Cortex of kidney (tissue), 1 donor: ENCODE measurements at places on chromosomes 2 and 18.

GRCh38 chr18:26579941-26580618 lies 31.7 kb upstream of the KCTD1 start:
- no peak for DNase-seq

DNA sequence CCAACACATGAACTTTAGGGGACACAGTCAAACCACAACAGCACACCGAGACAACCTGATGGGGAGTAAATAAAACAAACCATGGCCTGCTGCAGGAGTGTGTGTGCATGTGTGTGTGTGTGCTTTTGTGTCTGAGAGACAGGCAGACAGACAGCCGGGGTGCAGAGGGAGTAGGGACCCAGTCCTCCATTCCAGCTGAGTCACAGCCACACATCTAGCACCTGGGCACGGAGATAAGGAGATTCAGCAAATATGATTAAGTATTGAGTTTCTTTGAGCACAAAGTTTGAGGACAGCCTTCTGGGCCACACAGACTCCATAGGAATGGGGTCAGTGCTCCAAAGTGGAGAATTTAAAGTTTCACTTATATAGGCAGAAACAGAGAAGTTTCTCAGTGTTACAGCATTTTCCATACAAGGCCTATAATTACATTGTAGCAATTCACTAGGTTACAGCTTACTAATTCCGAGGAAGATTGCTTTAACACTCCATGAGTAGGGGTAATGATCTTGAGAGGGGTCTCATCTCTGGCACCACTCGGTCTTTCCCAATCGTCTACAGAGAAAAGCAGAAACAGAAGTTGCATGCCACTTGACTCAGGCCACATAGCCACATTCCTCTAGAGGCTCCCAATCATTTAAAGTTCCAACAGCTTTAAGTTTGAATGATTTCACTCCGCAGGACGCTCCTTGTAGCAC lies 30.8 kb upstream of the PRLH start:
- DNase-seq = no peak

DNA sequence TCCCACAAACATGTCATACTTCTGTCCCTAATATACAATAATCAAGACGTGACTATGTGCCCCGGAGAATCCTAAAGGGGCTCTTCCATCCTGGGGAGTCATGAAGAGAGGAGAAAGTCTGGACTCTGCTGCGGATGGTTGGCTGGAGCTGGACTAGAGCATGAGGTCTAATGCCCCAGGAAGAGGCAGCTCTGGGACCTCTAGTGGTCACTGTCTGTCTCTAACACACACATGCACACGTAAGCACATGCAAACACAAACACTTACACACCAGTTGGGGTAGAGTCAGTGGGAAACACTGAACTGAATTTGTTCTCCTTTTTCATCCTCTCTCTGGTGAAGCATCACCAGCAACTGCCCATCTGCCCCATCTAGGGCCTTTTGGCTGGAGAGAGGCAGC lies 271.6 kb downstream of the TDRD15 start:
- no peak for DNase-seq

- no peak for DNase-seq
Observed at GRCh38 chr2:16093639-16094529, 153.5 kb downstream of the MYCN start.

- DNase-seq = no peak
Observed at GRCh38 chr18:77899972-77900754, 650.5 kb downstream of the GALR1 start.

DNA sequence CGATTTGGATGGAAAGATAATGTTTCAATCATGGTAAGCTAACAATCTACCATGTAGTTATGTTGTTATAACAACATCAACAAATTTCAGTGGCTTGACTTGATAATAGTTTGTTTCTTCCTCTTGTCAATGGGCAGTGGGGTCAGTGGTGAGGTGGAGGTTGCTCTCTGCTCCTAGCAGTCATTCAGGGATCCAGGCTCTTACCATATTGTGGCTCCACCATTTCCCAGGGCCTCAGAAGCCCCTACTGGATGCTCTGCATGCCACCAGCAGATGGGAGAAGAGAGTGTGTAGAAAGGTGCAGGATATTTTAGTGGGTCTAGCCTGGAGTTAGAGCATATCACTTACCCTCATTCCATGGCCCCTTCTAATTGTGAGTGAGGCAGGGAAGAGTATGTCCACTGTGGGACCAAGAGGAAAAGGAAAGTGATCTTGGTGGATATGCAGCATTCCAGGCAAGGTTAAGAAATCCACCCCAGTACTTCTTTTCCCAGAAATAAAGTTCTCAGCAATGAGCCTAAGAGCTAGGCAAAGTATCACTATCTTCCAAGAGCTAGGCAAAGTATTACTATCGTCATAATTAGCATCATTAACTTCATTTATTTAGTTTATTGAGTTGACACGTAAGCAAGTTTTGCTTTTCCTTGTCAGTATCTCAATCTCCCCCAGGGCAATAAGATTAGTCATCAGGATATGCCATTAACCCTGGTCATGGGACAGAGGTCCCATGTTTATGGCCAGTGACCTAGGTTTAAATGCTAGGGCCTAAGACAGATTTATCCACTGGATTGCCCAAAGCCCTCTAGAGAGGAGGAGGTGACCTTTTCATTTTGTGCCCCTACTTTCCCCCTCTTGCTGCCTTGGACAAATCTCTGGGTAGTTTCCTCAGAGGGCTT lies 4.2 kb upstream of the IWS1 start:
- no peak for DNase-seq

DNA sequence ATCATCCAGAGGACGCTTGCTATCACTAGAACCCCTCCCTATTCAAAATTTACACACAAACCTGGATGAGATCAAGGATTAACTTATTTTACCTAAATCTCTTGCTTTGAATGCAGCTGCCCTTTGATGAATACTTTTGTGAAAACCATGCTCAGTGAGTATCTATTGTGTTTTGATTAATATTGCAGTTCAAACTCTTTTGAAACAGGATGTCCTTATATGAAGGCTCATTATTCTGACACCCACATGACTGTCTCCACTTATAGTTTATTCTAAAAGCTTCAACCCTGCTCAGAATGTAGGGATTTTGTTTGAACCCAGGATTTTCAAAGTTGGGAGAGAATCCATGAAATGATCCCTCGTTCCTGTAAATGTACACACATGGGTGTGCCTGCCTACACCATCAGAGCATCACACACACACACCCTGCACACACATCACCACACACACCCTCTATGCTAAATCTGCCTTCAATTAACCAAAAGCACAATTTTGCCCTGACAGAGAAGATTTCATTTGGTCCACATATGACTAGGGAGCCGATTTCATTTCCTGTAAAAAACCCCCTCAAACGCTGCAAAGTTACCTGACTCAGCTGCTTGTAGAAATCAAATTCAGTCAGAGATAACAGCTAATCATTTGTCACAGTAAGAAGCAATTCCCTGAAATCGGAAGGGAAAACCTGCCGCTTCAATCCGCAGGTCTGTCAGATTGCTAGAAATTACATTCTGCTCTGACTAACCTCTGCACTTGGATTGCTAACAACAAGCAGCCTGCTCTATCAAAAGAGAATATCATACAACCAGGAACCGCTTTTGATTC lies 65.2 kb downstream of the ZEB2 start:
- no peak for DNase-seq

DNA sequence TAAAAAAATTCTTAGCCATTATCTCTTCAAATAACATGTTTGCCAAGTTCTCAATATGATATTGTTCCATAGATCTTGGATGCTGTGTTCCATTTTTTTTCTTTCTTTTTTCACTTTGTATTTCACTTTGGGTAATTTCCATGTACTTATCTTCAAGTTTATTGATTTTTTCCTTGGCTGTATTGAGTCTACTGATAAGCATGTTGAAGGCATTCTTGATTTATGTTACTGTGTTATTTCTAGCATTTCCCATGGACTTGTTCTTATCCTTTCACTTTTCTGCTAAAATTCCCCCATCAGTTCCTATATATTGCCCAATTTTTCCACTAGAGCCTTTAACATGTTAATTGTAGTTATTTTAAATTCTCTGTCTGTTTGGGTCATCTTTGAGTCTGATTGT lies 50.8 kb upstream of the CHN1 start:
- no peak for DNase-seq

GRCh38 chr2:212936572-212936971 lies 214.8 kb downstream of the IKZF2 start:
- no peak for DNase-seq

- no peak for DNase-seq
Observed at GRCh38 chr2:109247812-109248211, 118.8 kb downstream of the SH3RF3 start.

- no peak for DNase-seq
Observed at GRCh38 chr18:59272891-59273758, at the start of gene RAX. TSS of gene RAX (minus strand) at chr18:59273454. CDS start at chr18:59273206, 248 bp downstream.

GRCh38 chr2:67309281-67309680 lies 87.9 kb upstream of the ETAA1 start:
- DNase-seq = no peak

DNA sequence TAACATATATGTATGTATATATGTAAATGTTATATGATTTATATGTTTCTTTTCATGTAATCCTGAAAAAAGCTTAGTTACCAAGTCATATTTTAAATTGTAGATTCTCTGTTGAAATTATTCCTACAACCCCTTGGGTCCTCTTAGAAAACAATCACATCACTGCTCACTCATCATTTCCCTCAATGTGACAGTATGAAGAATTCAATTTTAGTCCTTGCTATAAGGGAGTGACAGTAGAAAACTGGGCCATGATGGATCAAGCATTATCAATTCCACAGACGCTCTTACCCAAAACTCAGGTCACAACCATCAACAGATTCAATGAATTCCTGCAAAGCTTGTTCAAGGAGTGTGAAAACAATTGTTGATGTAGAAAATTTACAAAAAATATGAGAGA lies 1389.5 kb upstream of the ACVR2A start:
- no peak for DNase-seq

DNA sequence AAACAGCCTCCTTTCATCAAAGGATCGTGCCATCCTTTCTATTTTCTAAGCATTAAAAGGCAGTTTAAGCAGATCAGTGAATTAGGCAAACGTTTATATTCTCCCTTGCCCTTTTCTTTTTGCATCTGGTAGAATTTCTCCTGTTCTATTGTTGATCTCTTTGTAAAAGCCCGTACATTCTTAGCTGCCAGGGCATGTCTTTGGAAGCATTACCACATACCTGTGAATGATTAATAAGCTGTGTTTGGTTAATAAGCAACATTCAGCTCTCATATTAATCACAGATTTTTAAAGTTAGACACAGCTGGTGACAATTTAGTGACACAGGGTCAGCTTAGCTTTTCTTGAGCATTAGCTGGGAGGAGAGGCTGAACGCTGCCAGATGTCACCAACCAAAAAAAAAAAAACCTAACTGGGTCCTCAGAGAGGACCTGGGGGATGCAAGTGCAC lies 33.8 kb upstream of the CYP1B1 start:
- DNase-seq = no peak

- no peak for DNase-seq
Observed at GRCh38 chr2:12096051-12096787, 349.8 kb downstream of the LPIN1 start.

GRCh38 chr2:29040552-29040951 lies 33.8 kb downstream of the PCARE start:
- no peak for DNase-seq

- DNase-seq = no peak
Observed at GRCh38 chr2:844715-845114, 105.9 kb upstream of the SNTG2 start.

- no peak for DNase-seq
Observed at GRCh38 chr2:41989501-41990180, 58.2 kb upstream of the PKDCC start.

- no peak for DNase-seq
Observed at GRCh38 chr2:141162314-141162713, 968.5 kb downstream of the LRP1B start.

- no peak for DNase-seq
Observed at GRCh38 chr2:232521959-232522622, 1.9 kb downstream of the PRSS56 start.

- no peak for DNase-seq
Observed at GRCh38 chr18:70029163-70029562, 81.5 kb upstream of the CD226 start.

- DNase-seq = no peak
Observed at GRCh38 chr2:201882353-201883090, 76.2 kb downstream of the CDK15 start.

DNA sequence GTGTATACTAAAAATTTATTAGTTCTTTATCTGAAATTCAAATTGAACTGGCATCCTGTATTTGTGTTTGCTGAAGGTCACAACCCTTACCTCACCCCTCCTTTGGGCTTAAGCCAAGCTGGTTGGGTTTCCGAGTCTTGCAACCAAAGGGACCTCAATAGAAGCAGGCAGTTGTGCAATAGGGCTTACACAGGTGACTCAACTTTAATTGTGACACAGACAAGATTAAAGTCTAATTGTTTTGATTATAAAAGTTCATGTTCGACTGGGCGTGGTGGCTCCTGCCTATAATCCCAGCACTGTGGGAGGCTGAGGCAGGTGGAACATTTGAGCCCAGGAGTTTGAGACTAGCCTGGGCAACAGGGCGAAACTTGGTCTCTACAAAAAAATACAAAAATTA lies 71.5 kb downstream of the RAB31 start:
- no peak for DNase-seq

DNA sequence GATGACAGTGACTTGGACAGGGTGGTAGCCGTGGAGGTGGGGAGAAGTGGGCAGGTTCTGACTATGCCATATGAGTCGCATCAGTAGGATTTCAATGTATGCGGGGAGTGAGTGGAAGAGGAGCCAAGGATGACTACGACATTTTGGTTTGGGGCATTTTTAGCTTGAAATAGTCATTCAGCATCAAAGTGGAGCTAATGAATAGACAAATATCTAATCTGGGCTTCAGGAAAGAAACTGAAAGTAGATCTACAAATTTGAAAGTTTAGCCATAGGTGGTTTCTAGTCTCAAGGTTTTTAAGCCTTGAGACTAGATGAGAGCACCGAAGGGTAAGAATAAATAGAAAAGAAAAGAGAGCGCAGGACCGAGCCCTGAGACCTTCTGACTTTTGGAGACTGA lies 58.3 kb downstream of the FEZ2 start:
- DNase-seq = no peak
